NB4 (cell line): ENCODE measurements at places on chromosomes 1 and 21.

GRCh38 chr21:32602099-32602498 lies 10.1 kb downstream of the CFAP298 start:
- no peak for DNase-seq

GRCh38 chr1:236685917-236686814 lies at the start of gene ACTN2:
TSS of gene ACTN2 (plus strand) at chr1:236686499. CDS start at chr1:236686674, 175 bp downstream.
- peak; percentile 42 for DNase-seq

DNA sequence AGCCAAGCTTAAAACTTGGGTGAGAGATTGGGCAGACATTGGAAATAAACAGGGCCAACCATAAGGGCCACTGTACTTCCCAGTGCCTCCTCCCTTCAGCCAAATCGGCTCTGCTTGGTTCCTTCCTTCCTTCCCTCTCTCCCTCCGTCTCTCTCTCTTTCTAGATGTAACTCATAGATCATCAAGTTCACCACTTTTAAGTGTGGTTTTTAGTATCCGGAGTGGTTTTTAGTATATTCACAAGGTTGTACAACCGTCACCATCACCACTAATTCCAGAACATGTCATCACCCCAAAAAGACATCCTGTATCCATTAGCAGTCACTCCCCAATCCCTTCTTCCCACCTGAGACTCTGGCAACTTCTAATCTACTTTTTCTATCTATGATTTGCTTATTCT lies 51.0 kb downstream of the MYSM1 start:
- DNase-seq, result no peak

- peak; percentile 20 for DNase-seq
These were observed 224.6 kb downstream of the FAF1 start for GRCh38 chr1:50735443-50735842.

DNA sequence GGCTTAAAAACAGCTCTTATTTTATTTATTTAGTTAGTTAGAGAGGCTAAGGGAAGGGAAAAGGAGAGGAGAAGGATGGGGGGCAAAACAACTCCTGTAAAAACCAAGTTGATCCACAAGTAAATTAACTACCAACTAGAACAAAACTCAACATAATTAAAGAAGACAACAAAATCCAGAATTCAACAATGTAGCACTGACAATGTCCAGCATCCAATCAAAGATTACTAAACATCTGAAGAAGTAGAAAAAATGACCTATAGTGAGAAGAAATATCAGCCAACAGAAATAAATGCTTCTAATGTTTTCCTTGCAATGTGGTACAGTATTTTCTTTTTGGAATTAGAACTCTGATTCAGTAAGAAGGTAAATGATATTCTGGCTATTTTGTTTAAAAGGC lies 160.1 kb downstream of the CDC7 start:
- no peak for DNase-seq

GRCh38 chr1:118201524-118201923 lies 16.5 kb upstream of the SPAG17 start:
- no peak for DNase-seq

GRCh38 chr1:225736437-225737098 lies 41.1 kb upstream of the SRP9 start:
- DNase-seq, result no peak

DNA sequence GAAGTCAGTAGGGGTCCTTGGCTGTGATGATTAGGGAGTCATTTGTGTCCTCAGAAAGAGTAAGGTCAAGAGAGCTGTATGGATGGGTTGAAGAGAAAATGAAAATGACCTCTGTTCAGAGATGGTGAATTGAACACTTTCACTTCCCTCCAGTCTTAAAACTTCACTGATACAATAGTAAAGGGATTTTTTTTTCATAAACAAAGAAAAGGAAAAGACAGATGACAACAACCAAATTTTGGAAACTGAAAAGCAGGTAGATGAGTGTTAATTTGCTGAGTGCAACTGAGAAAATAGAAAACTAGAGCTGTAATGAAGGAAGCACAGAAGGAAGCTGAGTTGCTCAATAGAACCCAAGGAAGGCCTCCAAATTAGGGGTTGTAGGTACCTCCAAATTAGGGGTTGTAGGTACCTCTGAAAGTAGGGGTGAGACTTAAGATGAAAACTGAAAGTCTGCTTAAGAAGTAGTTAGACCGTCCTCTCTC lies 14.8 kb upstream of the S1PR1 start:
- DNase-seq, result no peak

- no peak for DNase-seq
These were observed 83.4 kb upstream of the BMP8A start for GRCh38 chr1:39407896-39408640.

DNA sequence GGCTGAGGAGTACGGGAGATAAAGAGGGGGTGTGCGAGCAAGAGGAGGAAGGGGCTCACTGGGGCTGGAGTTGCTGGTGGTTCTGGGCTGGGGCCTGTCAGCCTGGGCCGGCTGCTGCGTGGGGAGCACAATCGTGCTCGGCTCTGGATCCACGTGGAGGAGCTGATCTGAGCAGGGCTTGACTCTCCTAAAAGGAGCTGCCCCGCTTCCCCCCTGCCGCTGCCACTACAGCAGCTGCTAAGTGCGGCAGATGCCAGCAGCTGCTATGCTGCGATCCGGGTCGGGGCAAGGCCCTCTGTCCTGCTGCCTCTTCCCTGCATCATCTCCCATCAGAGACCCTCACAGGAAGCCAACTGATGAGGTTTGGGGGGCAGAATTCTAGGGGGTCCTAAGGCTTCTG lies 165.9 kb downstream of the PCBP3 start:
- DNase-seq, result no peak
